ENCODE measurements at places on chromosomes 11 and 22. TPM values are rescaled to one million over a fixed set of nuclear protein-coding genes. Genes with fewer than 3 reads are reported as not detected.

The P4HA3 gene
- total RNA-seq = 17.9 TPM

The SLC5A4 gene
- 2.1 TPM for total RNA-seq

The PNPLA5 gene
- not detected for total RNA-seq

The CASP1 gene
- 10.0 TPM for total RNA-seq

The MMP8 gene
- total RNA-seq = not detected

All from endothelial cell of coronary artery (primary cell).